AG04450 (cell line): ENCODE measurements at places on chromosomes 2 and 18.

DNA sequence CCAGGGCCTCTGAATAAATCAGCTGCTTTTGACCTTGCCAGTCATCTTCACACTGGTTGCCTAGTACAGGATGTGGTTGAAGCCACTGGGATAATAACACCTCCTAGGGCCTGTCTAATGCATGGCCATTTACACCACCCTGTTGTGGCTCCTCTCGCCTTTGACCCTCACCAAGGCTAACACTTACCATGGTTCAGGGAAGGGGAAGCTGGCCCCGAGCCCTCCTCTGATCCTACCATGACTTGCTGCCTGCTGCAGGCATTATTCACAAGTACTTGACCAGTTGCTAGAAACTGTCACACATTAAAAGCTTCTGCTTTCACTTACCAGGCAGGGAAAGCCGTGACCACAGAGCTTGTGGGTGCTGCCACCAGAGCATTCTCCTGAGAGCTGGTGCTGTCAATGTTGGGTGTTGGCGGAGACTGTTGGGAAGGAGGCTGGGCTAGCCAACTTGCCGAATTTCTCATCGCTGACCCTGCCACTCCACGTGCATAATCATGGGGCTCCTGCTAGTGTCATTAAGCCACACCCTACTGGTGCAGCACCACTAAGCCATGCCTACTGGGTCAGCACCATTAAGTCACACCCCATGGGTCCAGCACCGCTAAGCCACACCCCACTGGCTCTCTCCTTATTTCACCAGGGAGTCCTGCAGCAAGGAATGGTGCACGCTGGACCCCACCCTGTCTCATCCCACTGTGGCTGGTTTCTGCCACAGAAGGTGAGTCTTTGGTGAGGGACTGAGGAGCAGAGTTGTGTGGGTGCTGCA, 47.0 kb upstream of the TTC39C start:
- no peak for DNase-seq

DNA sequence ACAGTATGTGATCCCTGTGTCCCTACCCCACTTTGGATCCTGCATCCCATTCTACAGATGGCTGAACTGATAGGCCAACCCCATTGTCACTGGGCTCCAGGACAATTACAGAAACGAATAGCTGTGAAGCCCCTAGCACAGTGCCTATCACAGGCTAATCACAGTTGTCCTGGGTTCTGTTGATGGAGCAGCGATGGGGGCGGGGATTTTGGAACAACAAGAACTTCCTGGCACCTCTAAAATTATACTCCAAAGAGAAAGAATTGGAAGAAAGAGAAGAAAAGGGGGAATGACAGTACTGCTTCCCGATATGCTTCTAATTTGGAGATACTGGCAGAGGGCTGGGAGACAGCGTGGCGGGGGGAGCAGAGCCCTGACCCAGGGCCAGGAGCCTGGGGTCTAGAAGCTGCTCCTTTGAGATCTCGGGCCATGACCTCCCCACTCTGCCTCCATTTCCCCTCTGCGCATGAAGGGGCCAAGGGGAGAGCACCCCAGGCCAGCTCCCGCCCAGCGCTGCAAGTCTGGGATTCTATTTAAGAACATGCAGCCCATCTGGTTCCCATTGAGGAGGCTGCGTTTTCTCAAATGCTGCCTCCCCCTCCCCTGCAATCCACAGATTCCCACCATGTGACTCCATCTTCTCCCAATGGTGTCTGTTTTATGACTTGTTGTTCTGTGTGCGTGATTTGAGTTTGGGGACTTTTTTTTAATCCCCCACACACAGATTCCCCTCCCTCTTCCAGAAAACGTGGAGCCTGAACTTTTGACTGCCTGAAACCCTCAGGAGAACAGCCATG, 202.7 kb downstream of the CYP26B1 start:
- no peak for DNase-seq

GRCh38 chr2:217685255-217685605, 317.6 kb downstream of the TNS1 start:
- peak; percentile 79 for DNase-seq

DNA sequence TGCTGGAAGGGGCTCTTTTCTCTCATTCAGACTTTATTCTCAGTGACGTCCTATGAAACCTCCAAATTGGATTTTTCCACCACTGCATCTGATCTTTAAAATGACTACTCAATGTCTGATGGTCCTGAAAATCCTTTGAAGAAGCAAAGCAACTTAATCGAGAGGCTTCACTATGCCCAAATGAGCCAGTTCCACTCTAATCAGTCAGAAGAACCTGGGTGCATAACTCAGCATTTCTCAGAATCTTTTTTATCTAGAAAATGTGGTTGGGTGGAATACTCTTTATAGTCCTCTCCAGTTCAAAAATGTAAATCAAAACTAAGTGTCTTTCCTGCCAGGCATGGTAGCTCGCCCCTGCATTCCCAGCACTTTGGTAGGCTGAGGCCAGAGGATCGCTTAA, 60.7 kb downstream of the PRELID3A start:
- no peak for DNase-seq

DNA sequence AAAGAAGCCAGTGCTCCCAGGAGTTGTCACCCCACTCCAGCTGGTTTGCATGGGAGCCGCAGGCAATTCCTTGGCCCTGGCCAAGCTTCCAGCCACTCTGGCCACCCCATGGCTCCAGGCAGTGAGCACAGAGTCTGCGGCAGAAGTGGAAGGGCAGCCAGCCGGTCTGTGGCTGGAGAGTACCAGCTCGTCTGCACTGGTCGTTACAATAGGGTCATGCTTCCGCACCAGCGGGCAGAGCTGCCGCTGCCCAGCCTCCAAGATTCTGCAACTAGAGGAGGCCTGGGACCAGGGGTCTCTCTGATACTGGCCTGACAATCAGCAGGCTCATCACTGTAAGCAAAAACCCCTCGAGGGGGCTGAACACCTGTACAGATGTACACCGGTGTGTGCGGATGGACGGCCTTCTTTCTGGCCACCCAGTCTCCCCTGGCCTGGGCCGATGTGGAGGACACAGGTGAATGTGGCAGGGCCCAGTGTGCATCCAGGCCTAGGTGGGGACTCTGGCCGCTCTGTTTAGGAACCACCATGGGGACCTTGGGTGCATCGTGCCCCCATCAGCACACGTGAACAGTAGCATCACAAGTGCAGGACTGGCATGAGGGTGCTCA, 51.9 kb upstream of the ODC1 start:
- no peak for DNase-seq

DNA sequence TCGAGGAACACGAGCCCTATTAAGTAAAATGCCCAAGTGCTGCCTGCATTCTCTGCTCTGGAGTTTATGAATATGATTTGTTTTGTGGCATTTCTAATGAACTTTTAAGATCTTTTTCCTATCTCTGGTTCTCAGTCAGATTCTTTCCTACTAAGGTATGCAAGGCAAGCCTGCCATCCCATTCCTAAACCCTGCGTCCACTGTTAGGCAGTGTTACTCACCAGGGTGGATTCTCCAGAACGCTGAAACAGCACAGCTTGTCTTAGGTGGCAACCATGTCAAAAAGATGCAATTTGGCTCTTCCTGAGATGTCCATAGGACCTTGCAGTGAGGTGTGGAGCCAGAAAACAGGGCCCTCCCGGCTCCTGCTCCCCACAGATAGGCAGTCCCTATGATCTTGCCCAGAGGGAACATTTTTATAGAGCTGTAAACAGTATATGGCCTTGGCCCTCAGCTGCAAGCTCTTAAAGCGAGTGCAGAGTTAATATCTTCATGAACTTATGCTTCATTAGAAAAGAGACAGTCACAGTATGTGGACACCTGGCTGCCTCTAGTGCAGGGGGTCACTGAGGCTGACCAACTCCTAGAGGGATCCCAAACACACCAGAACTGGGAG, 84.4 kb downstream of the TPGS2 start:
- DNase-seq = peak; percentile 27

GRCh38 chr2:105741174-105741573, 3.5 kb upstream of the NCK2 start:
- no peak for DNase-seq

DNA sequence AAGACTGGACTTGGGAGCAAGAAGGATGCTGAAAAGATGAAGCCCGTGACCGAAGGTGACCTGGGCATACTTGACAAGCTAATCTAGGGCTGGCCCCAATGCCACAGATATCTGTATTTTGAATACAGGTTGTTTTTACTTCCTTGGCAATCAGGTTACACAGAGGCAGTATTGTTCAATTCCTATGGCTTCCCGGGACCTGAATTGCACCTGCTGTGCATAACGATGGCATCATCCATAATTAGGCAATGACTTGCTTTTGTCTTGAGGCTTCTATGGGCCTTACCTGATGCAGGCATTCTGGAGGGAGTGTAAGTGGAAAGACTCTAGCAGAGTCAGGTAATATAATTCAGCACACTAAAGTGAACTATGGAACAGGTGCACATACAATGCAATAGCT, 60.6 kb upstream of the CUL3 start:
- DNase-seq = no peak

DNA sequence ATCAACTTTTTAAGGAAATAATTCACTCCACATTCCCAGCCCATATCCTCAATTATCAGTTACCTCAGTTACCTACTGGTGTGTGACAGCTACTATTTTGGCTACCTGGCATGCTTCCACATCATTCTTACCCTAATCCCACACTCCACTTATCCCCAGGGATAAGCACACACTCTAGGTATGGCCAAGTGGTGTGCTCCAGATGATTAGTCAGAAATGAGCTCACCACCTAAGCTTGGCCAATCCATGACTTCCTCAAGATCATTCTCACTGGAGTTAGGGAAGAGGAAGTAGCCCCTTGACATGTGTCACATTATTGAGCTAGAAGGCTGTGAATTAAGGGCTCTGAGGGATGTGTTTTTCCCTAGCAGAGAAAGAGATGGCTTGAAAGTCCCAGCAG, 20.9 kb upstream of the SMAD4 start:
- DNase-seq = no peak

- no peak for DNase-seq
These were observed 87.2 kb upstream of the POU3F3 start for GRCh38 chr2:104766683-104767082.

DNA sequence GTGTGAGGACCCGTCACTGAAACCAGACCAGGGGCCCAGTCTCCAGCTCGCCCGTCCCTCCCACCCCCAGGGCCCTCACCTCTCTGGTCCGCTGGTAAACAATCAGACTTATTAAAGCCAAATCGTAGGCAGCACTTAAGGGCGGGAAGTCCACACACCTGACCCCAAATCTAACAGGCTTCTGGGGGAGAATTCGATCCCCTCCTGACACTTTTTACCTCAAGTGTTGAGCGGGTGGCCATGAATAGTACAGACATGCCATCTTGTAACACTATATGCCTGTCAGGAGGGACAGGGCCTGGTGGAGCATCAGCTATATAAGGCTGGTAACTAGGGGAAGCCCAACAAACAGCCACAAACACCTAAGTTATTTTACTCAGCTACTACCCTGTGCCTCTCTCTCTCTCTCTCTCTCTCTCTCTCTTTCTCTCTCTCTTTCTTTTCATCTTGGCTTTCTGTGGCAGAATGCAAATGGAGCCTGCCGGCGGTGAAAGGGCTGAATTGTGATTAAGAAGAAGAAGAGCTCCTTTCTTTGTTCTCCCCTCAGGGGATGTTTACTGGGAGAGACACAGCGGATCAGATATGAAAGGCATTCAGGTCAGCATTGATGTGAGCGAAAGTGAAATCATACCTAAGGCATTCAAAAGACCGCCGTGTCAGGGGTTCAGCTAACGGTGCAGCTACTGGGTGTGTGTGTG, 9.5 kb downstream of the ZEB2 start:
- peak; percentile 49 for DNase-seq

DNA sequence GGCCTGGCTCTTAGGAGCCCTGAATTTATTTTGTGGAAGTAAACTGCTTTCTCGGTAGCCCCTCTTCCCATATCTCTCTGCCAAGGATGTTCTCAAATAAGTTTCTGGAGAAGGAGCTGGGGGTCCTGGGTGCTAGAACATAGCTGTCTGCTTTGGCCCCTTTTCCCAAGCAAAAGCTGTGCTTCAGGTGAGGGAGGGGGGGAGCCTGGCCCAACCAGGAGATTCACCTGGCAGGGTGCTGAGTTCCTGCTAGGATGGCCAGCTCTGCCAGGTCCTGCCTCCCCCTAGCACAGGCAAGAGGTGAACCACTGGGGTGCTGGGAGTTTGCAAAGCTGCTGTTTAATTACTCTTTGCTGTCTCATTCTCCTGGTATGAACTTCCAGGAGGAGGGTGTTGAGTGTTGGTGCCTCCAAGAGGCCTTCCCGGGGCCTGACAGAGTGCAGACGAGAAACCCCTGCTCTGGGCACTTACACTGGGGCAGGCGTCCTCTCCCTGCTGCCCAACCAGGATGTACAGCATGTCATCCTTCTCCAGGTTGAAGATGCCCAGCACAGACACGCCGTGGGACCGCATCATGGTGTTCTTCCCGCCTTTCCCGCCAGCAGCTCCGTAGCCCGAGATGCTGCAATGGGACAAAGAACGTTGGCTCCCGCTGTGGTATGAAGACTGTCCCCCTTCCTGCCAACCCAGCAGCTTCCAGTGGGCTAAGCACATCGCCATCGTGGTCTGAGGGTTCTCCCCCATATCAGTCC, 124.2 kb downstream of the CLIP4 start:
- DNase-seq = no peak

- no peak for DNase-seq
These were observed 28.6 kb downstream of the KCMF1 start for GRCh38 chr2:84999553-84999955.

DNA sequence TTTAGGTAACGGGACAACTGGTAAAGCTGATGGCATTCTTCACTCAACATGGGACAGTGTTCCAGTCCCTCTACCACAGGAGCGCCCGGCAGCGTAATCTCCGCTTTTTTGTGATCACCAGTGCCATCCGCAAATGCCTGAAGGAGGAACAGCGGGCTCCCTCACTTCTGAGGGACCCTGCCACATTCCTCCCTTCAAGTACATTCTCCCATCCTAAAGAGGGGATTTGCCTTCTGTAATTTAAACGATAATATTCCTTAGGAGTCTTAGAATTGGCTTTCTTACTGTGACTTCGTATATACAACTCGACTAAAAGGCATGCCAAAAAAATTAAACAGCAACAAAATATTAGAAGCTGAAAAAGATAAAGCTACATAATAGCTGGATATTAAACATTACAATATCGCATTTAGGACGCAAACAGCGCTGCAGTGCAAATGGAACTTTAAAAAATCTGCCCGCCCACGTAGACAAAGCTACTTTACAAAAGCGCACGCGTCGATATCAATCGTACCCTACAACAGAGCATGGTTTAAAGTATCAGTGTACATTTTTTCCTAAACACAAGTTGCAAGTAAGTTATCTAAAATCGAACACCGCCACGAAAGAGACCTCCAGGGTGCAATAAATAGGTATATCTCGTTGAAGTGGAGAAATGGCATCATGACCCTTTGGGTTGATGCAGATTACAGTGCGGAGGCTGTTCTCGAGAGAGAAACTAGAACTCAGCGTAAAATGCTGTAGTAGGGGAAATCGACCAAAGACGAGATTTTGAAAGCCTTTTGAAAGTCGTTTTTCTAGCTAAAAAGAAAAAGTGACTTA, 2.3 kb upstream of the VSNL1 start:
- DNase-seq = no peak

- DNase-seq = no peak
These were observed 132.8 kb downstream of the MEIS1 start for GRCh38 chr2:66567729-66568128.

GRCh38 chr2:84257831-84258230, 201.2 kb downstream of the SUCLG1 start:
- DNase-seq = no peak

- DNase-seq = no peak
These were observed 67.4 kb downstream of the IL1R2 start for GRCh38 chr2:102059151-102059550.

GRCh38 chr2:43138441-43138840, 88.0 kb downstream of the ZFP36L2 start:
- DNase-seq = no peak
